ENCODE measurements at places on chromosomes 1 and 21.

- DNase-seq: no peak
Observed at GRCh38 chr1:12368646-12369045, 138.8 kb downstream of the VPS13D start.

GRCh38 chr21:18553786-18554185, 150.2 kb upstream of the TMPRSS15 start:
- no peak for DNase-seq

DNA sequence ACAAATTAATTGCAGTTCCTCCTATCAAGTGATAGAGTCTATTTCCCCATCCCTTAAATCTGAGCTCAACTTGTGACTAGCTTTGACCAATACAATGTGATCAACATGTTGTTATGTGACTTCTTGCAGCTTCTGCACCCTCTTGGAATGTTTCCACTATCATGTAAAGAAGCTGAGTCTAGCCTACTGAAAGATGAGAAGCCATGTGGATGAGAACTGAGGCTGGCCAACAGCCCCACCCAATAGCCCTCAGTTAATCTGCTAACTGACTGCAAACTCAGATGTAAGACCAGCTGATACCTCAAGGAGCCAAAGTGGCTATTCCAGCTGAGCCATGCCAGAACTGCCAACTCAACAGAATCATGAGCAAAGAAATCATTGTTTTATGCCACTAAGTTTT, 44.0 kb downstream of the LYST start:
- no peak for DNase-seq

DNA sequence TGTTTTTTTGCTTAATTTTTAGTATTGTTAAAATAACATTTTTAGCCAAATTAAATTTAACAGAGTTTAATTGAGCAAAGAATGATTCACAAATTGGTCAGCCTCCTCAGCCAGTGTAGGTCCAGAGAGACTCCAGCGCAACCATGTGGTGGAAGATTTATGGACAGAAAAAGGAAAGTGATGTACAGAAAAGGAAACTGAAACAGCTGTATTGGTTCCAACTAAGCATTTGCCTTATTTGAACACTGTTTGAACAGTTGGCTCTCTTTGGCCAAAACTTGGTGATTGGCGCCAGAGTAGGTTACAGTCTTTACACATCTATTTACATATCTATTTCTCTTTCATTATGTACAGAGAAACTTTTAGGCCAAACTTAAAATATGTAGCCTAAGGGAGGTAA, 19.4 kb downstream of the RPS6KC1 start:
- DNase-seq: peak; percentile 12

DNA sequence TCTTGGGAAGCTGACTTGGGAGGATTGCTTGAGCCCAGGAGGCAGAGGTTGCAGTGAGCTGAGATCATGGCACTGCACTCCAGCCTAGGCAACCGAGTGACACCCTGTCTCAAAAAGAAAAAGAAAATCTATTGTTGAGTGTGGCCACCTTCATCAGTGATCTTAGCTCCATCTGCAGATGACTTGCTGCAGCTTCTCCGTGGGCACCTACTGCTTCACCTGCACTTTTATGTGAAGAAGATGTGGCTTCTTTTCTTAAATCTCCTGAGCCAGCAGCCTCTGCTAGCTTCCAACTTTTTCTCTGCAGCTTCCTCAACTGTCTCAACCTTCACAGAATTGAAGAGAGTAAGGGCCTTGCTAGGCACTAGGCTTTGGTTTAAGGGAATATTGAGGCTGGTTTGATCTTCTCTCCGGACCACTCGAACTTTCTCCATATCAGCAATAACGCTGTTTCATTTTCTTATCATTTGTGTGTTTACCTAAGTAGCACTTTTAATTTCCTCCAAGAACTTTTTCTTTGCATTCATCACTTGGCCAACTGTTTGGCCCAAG, 28.0 kb downstream of the AGPAT3 start:
- no peak for DNase-seq

- no peak for DNase-seq
Observed at GRCh38 chr1:111921948-111922347, 67.5 kb downstream of the KCND3 start.

GRCh38 chr1:84253036-84253435, 48.5 kb upstream of the SAMD13 start:
- DNase-seq: no peak

DNA sequence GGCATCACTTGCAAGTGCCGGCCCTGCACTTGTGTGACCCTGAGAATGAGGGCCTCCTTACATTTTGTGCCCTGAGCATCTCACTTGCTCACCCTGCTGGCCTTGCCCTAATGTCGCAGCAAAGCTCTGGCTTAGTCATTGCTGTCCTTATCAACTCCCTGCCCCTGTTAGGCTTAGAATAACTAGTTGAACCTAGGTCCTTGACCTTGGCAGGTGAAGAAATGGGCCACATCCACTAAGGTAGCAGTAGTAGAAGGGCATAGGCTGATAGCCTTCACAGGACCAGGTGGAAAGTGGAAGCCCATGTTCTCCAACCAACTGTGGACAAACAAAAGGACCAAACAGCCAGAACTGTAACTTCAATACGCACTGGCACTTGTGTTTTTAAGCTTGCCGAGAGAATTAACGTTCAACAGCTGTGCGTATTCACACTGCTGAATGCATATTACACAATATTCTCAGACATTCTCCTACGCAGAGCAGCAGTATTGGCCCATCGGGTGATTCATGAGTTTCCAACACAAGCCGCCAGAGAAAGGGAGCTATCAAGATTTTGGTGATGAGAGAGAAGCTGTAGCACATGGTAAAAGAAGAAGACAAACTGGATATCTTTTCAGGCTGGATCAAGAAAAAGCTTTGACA, 27.7 kb upstream of the PTGFRN start:
- DNase-seq: no peak

DNA sequence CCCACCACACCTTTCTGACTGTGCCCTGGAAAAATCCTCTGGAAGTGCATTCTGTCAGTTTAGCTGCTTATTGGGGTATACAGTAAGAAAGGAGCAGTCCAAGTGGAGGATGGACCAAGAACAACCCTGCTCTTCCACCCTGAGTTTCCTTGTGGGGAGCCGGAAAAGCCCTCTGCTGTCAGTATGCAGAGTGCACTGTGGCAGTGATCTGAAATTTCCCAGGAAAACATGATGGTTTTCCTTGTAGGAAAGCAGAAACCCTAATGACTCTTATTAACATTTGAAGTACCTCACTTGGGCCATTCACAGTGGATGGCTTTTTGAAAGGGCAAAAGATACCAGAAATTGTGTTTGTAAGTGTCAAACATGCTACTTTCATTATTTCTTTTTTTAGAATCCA, 20.5 kb downstream of the ELAVL4 start:
- no peak for DNase-seq

DNA sequence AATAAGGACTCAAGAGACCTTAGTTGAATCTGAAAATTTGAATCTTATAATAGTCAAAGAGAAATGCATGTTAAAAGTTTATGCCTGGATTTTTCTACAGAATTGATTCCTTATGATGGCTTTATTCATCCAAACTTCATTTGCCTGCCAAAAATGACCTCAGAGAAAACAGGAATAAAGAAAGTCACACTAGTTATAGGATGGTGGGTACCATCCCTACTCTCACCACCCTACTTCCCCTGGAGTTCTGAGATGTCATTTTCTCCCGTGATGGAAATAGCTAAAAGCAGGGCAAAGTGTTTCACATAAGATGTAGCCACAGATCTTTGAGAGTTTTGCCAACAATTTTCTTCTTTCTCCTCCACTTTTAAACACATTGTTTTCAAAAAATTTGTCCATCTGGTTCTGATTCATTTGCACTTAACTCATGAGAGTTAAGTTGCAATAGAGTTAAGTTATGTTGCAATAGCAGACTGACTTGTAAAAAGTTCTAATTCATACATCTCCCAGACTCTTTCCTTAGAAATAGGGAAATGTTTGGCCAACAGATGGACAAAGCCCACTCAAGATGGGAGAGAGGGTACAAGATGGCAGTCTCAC, 384.6 kb downstream of the PLPP3 start:
- no peak for DNase-seq
